ENCODE measurements at places on chromosomes 6 and 20.
A peak's percentile ranks its signal among the peaks of the same experiment; 100 is the strongest.

DNA sequence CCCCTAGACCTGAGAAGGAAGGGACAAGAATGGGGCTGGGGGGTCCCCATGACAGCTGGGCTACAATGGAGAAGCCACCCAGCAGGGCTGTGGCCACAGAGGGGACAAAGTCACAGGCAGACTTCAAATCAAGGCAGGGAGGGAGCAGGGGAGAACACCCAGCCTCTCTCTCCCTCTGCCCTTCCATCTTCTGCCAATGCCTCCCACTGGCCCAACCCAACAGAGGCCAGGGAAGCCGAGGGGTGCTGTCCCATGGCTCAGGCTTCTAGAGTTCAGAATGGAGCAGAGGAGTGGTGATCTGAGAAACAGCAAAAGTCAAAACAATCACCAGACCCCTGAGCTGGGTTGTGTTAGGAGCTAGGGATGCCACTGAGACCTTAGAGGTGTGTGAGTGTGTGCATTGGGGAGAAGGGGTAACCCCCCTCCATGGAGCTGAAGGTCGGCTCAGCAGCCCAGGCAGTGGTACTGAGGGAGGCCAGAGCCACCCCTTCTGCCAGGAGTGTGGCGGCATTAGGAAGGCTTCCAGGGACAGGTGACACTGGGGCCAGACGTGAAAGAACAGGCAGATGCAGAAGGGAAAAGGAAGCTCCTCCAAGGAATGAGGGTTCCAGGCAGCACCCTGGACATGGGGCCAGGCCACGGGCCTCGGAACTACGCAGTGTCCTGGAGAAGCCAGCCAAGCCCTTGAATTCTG, 12.0 kb downstream of the GLP1R start:
- DNase-seq = no peak

DNA sequence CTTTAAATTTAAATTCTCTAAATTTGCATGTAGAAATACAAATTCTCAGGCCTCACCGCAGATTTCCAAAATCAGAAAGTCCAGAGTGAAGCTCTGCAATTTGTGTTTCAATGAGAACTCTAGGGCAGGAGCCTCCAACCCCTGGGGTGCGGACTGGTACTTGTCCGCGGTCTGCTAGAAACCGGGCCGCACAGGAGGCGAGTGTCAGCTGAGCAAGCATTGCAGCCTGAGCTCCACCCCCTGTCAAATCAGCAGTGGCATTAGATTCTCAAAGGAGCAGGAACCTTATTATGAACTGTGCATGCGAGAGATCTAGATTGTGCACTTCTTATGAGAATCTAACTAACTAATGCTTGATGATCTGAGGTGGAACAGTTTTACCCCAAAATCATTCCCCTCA, 203.0 kb upstream of the PCSK2 start:
- no peak for DNase-seq

GRCh38 chr20:63052571-63053431, 46.0 kb upstream of the BHLHE23 start:
- no peak for DNase-seq

DNA sequence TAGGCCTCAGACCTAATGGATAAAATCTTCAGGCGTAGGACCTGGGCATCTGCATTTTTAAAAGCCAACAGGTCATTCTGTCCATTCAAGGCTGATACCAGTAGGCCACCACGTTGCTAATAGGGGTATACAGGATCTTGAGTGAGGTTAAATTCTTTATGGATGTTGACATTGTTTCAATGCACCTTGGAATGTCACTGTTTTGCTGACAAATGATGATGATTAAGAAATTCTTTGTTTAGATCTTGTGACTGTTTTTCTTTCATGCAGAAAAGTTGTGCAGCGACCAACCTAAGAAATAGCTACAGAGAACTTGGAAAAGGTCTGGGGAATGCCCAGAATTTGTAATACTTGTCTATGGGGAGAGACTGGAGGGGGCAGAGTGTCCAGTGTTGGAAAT, 101.1 kb upstream of the CLDN20 start:
- DNase-seq = no peak

- peak; percentile 50 for DNase-seq
Measured at GRCh38 chr6:111011360-111012142, 29.7 kb downstream of the RPF2 start.

DNA sequence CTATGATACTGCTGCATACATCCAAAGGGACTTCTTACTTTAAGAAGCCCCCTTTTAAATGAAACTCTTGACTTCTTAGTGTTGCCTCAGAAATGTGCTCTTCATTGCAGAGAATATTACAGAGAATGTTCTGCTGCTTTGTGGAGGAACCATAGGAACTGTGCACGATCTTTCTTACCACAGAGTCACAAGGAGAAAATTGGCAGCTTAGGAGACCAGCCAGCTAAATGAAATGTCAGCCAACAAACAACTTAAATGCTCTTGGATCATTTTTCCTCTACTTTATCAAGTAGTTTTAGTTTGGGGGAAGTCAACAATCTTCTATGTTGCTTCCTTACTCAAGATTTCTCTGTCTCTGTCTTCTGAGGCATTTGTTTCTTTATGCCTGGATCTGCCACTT, 125.9 kb upstream of the MLIP start:
- DNase-seq = no peak

DNA sequence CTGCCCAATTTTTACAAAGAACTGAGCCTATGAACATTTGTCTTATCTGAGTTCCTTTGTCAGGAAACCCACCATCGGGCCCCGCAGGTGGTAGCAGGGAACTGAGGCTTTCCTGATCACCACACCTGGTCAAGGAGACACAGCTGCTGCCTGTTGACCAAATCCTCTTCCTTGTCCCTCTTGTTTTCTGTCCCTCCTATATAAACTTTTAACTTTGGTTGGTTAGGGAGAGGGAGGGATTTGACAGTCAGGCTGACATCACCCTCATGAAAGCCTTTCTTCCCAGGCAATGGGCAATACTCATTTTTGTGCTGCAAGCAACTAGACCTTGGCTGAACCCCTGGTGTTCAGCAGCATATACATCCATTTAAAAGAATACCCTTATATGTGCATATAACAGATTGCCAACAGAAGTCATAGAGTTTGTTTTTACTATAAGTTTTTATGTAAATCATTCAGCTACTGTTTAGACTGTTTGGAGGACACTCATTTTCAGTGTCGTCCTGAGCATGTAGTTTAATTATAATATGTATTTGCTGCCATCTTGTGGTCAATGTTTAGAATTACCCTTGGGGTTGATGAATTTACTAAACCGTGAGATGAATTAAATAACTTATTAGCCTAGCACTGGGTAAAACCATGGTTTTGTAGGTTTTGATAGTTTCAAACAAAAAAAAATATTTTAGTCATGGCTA, 17.0 kb downstream of the CRISP1 start:
- peak; percentile 49 for DNase-seq

GRCh38 chr20:1631309-1632151, 11.7 kb upstream of the SIRPB1 start:
- DNase-seq = no peak

DNA sequence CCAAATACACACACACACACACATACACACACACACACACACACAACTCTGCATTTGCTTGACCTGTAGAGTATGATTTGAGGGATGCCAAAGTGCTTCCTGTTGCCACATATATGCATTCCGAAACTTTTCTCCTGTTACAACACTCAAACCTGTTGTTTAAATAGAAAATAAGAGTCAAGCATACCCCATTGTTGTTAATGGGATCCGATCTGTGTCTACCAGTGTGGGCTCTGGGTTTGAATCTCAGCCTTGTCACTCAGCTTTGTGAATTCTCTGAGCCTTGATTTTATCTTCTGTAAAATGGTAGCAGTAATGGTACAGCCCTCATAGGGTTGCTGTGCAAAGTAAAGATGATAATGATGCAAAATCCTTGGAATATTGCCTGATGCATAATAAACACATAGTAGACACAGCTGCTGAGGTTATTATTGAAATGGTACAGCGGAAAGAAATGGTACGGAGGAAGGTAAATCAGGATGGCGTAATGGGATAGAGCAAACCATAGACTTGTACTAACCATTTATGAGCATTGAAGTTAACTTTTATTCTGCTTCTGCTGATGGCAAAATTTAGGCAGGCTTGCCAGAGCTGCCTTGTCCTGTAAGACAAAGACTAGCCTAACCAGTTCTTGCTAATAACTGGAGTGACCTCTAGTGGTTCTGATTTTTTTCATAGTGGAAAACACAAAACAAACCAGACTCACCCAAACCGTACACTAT, 113.5 kb upstream of the PHACTR1 start:
- peak; percentile 64 for DNase-seq

DNA sequence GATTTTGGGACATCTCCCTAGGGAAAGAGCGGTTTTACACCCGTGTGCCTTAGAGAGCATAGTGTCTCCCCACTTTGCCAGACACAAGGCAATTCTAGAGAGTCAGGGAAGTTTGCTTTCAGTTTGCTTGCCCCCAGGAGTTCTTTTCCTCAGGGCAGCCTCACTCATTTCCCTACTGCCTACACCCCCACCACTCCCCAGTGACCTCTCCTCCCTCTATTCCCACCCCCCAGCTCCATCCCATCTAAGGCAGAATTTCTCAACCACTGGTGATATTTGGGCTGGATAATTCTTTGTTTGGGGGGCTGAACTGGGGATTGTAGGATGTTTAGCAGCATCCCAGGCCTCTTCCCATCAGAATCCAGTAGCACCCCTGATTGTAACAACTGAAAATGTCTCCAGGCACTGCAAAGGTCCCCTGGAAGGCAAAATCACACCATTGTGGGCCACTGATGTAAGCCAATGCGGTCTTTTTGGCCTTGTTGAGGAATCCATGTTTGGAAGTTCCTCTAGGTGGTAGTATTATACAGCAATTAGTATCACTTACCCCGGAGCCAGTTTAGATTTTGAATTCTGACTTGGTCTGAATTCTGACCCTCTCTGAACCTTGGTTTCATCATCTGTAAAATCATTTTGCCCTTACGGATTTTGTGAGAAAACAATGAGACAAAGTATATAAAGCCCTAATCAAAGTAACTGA, 1.3 kb downstream of the EPPIN start:
- DNase-seq = peak; percentile 3

GRCh38 chr6:48388044-48388443, 277.0 kb upstream of the PTCHD4 start:
- DNase-seq = no peak

- no peak for DNase-seq
Measured at GRCh38 chr6:158507174-158507573, 52.7 kb upstream of the TMEM181 start.

- DNase-seq = peak; percentile 74
Measured at GRCh38 chr6:41182069-41183034, 18.6 kb downstream of the TREML2 start.

DNA sequence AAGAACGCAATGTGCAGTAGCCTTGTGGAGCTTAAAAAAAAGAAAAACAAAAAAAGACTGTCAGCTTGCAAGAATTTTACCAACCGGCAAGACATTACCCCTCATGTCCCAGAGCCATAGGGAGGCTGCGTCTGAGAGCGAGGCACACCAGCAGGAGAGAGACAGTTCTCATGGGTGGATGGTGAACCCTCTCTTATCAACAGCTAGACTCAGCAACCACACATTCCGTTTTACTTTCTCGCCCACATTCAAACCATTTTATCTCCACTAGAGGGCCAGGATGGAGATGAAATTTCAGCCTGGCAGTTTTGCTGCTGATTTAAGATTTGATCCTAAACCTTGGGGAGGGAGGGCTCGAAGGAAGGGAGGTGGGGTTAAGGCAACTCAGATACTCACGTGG, 247.0 kb downstream of the ATXN1 start:
- peak; percentile 60 for DNase-seq

- DNase-seq = no peak
Measured at GRCh38 chr6:26260725-26261490, 104.1 kb upstream of the BTN3A2 start.

DNA sequence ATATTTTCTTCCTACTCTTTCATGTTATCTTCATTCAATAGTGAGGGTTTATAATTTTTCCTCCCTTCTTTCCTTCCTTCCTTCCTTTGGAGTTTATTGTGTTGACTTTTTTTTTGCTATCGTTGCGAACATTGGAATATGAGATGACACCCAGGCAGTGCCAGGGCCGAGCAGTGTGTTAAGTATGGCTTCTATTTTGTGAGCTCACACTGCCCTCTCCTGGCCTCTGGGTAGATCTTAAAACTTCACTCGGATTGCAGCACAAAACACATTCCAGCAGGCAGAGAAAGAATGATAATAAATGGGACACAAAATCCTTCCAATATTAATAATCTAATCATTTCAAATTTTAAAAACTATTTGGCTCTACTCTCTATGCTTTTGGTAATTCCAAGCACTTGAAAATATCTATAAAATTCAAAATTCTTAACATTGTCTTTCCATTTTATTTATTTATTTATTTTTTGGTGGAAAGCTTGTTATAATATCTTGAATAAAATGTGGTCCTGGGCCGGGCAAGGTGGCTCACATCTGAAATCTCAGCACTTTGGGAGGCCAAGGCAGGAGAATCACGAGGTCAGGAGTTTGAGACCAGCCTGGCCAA, 147.4 kb upstream of the OLIG3 start:
- DNase-seq = peak; percentile 83

- DNase-seq = no peak
Measured at GRCh38 chr6:155778336-155778735, 322.7 kb upstream of the NOX3 start.

DNA sequence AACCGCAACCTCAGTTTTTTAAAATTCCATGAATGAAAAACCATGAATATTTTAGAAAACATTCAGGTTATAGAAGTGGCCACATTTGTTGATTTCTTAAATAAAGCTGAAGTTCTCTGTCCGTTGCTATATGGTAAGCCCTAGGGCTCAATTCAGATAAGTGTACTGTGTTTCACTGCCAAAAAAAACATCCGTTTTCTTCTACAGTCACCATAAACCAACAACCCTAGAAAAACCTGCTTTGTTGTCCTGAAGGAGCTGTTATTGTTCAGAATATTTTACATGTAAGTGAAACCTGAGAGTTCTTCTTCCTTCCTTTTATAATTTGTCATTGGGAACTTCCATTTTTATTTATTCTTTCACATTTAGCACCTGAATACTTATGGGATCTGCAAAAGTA, 274.1 kb downstream of the TFAP2A start:
- DNase-seq = no peak

DNA sequence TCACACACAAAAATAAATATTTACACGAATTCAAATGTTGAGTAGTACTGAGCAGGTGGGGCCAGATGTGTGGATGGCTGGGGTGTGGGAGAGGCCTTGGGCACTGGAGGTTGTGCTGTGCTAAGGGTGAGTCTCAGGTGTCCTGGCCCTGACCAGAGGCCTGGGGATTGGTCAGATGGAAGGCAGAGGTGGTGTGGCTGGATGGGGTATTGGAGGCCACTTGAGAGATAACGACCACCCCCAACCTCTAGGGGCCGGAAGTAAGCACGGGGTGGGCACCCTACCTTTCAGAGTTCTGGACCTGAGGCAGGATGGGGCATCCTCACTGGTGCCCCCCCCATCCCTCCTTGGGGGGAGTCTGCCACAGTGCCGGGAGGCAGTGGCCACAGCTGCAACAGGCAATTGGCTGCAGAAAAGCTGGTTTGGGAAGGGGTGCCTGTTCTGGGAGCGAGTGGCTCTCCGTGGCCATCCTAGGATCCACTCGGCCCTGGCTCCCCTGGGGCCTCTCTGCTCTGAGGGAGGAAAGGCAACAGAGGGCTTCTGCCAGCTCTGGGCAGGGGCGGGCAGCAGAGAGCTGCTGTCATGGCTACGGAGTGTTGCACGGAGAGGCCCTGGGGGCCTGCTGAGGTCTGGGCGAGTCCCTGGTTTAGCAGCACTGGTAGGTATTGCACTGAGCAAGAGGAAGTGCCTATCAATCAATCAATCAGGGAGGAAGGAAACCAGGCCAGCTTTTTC, 87.6 kb downstream of the ASXL1 start:
- no peak for DNase-seq

- DNase-seq = no peak
Measured at GRCh38 chr6:52706001-52706400, 35.1 kb downstream of the TMEM14A start.

Measured in GM12865 (cell line).